HT-29 (cell line): ENCODE measurements at places on chromosomes 1 and 21. TPM values are rescaled to one million over a fixed set of nuclear protein-coding genes. Genes with fewer than 3 reads are reported as not detected.
A peak's percentile ranks its signal among the peaks of the same experiment; 100 is the strongest.

GRCh38 chr1:51285055-51285454 lies 45.3 kb downstream of the TTC39A start:
- DNase-seq: no peak

DNA sequence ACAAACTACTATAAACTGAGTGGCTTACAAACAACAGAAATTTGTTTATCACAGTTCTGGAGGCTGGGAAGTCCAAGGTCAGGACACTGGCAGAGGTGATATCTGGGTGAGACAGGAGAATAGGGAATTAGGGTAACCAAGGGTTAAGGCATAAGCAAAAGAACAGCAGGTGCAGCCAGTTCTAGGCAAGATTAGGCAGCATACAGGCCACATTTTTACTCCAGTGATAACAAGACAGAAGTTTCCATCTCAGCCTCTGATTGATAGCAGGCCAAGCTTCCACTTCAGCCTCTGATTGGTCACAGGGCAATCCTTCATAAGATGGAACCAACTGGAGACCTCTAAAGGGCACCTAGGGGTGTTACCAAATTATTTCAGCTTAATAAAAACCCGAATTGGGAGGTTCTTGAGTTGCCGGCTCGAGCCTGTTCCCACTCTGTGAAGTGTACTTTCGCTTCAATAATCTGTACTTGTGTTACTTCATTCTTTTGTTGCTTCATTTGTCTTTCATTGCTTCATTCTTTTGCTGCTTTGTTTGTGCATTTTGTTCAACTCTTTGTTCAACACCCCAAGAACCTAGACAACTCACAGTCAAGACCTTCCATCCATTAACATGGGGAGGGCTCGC lies 185.6 kb downstream of the TOMM20 start:
- DNase-seq: no peak

DNA sequence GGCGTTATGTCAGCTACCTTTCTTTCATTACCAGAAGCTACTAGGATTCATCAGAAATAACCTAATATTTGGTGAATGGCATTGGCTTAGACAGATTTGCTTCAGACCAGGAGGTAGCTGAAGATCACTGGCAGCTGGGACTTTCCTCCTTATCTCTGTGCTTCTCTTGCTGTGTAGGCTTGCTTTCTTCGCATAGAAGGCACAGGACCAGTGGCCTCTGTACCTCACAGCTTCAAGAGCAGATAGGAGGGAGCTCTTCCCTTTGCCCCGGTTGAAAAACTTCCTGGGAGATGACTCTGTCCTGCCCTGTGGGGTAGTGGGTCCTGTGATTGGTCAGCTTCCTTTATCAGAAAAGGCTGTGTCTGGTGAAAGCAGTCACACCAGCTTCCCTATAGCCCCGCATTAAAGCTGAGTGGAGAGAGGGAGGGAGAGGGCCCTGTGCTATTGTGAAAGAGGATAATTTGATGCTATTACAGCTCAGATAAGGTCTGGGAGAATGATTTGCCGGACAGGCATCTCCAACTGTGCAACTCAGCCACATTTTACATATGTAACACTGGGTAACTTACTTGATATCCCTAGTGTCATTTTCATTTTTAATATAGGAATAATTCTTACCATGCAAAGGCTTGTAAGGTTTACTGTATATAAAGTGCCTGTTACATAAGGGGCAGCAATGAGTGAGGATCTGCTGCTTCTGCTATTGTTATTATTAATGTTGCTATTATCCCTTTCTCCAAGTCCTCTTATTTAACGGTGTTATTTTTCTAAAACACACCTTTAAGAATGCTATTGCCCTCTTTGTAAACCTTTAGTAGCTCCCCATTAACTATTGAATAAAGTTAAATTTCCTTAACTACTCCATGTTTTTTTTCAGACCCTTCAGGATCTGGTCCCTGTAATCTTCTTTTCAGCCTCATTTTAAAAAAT lies 31.6 kb downstream of the OSBPL9 start:
- DNase-seq: no peak

- DNase-seq: no peak
These were observed 8.3 kb downstream of the NFIA start for GRCh38 chr1:61090546-61091202.

DNA sequence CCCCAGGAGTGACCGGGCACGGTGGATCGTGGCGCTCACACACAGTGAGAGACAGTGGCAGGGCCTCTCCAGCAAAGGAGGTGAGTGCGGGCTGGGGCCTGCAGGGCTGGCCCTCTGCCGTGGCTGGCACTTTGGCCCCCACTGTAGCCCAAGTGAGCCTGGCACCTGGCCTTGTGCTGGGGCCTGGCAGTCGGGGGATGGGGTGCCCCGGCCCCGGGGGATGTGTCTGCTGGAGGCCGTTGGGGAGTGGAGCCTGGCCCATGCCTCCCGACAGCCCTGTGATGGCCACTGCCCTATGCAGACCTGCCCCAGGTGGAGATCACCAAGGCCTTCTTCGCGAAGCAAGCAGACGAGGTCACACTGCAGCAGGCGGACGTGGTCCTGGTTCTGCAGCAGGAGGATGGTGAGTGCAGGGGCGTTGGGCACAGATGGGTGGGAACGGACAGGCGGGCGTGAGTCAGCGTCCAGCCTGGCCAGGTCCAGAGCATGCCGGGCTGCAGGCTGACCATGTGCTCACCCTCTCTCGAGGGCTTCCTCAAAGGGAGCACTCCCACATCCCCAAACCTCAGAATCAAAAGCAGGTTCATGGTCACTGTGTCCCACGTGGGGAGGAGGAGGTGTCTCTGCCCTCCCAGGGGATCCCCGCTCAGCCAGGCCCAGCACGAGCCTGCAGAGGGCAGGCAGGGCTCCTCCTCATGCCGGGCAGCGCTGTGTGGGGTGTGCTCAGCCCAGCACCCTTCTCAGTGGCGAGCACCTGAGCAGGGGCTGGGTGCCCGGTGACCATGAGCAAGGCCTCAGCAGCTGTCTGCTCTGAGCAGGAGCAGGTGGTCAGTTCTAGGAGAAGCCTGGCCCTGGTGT lies 25.3 kb downstream of the ARHGEF16 start:
- DNase-seq: no peak

DNA sequence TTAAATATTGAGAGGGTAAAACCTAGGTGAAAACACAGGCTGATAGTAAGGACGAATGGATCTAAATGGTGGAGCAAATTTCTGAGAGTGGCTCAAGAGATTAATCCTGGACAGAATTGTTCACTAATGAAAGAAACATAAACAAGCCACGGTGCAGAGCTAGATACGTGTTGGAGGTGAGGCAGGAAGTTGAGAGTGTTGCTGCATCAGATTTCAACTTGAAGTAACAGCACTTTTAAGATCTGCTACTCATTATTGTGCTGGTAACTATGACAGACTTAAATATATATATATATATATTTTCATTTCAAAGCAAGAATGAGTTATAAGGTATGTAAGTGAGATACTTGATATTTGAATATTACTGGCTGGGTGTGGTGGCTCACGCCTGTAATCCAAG lies 64.9 kb downstream of the PTGS2 start:
- DNase-seq: no peak

- DNase-seq: no peak
These were observed 17.3 kb downstream of the KCTD3 start for GRCh38 chr1:215584389-215584788.

DNA sequence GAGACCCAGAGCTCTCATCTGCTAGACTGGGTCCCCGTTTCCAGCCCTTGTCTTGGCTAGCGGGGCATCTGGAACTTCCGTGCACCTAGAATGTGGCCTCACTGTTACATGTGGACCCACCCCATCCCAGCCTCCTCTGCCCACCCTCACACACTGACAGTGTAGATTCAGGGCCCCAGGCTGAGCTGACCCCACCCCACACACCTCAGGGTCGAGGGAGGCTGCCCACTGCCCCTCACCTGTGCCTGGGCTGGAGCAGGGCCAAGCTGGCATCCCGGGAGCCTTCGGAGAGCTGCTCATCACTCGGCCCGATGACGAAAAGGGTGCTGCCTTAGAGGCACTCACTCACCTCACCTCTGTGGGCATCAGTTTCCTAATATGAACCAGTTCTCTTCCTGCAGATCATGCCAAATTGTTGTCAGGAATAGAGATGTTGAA lies 11.1 kb downstream of the ACOT11 start:
- DNase-seq: no peak

- no peak for DNase-seq
These were observed 55.8 kb downstream of the SLC9A1 start for GRCh38 chr1:27099135-27099586.

GRCh38 chr1:181175955-181176354 lies 87.5 kb downstream of the IER5 start:
- DNase-seq: no peak

GRCh38 chr1:217388522-217389065 lies 242.3 kb downstream of the GPATCH2 start:
- no peak for DNase-seq

DNA sequence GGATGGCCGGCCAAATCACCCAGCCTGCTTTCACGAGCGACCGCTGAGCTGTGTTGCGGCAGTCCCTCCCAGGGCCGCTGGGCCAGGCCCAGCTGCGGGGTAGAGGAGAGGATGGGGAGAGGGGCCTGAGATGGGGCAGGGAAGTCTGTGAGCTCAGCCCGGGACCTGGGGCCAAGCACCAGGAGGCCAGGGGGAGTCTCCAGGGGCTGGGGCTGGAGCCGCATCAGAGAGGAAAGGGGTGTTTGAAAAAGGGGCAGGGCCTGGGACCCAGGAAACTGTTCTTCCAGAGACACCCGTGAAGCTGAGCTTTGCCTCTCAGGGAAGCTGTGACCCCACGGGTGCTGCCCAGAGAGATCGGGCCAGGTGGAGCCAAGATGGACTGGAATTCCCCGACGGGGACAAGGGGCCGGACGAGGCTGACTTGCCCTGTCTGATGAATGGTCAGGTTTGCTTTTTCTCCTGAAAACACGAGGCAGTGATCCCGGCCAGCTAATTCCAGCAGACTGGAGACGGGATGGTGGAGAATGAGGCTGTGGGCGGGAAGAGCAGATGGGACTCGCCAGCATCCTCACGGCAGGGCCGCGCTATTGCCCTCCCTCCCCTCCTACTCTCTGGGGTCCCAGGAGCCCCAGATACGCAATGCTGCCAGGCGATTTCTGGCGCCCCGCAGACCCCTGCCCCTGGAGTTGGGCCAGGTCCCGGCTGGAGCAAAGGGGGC lies 40.3 kb upstream of the COL18A1 start:
- no peak for DNase-seq

GRCh38 chr1:161182214-161182613 lies 4.9 kb upstream of the B4GALT3 start:
- DNase-seq: no peak

DNA sequence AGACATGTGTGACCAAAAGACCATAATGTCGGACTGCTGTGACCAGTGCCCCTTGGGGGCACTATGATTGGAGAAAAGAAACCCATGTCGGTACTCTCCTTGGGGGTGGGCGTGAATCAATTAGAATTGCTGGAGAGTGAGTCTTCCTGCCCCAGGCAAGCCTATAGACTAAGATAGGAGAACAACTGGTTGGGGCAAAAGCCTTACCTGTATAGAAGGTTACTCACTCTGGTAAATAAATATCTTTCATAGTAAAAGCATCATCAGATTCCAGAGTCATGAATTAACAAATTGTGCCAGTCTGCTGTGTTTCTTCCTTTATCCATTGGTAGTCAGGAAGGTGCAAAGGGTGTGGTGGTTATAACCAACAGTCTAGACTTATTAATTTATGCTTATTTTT lies 2.9 kb upstream of the PTGFRN start:
- DNase-seq: no peak

GRCh38 chr21:40833184-40833583 lies 13.8 kb downstream of the DSCAM start:
- no peak for DNase-seq

DNA sequence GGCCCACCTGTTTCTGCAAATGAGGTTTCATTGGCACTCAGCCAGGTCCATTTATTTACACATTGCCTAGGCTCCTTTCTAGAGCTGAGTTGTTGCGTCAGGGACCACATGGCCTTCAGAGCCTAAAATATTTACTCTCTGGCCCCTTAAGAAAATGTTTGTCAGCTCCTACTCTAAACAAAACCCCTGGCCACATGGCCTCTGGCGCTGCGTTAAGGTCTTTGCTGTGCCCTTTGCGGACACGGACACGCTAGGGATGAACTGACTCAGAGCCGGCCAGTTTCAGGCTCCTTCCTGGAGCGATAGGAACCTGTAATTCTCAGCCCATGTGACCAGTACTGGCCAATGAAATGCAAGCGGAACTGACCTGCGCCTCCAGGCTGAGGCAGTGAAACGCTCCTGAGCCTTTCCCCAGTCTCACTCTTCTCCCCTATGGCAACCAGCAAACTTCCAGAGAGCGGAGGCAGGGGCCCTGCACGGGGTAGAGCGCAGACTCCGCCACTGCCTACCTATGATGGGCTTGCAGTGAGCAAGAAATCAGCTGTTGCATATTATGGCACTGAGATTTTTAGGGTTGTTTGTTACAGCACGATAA lies 160.3 kb downstream of the ETS2 start:
- peak; percentile 84 for DNase-seq

- DNase-seq: no peak
These were observed 80.1 kb downstream of the DISP3 start for GRCh38 chr1:11558871-11559590.

DNA sequence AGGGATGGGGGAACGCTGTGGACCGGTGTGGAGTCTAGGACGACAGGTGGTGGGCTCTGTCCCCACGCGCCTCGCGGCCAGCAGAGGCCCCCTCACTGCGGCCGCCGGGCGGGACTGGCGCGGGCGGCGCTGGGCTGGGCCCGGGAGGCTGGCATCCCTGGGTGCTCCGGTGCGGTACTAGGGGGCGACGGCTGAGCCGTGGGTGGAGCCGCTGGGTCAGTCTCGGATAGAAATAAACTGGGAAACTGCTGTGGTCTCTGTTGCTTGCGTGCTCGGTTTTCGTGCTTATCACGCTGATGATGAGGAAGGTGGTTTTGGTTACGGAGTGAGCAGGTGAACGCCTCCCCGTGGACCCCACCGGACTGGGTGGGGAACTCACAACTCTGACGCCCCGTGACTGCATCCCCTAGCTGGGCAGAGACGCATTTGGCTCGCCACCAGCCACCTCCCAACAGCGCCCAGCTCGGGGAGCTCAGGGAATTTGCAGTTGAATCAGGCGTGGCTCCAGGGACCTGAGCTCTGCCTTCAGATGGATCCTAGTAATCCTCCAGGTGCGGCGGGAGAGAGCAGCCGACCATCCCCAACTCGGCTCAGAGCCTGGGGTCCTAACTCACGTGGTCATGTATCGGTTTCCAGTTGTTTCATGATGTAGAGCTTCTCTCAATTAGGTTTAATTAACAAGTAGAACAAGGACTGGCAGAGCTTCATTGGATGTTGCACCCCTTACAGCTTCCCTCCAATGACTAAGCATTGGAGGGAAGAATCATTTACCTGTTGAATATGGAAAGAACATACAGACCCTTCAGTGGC lies 32.1 kb downstream of the HSD17B7 start:
- DNase-seq: no peak

DNA sequence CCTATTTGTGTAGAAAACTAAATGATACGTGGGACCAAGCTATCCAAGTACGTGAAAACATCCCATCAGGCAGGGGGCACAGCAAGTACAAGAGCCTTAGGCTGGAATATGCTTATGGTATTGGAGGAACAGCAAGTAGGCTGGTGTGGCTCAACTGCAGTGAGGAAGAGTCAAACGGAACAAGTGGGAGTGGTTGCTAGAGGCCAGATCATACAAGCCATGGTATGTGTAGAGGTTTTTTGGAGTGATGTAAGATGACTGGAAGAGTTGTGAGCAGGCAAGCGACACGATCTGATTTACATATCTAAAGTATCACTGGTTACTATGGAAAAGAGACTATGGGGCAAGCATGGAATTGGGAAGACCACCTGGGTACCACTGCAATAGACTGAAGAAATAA lies 27.8 kb downstream of the ELK4 start:
- DNase-seq: no peak

The SLC2A5 gene
- not detected in 2 replicates for total RNA-seq

The PTGER3 gene
- total RNA-seq: not detected in 2 replicates

The FCRL2 gene
- total RNA-seq: not detected in 2 replicates

The E2F2 gene
- 4.7 TPM in 2 replicates for total RNA-seq

The FNDC10 gene
- total RNA-seq: not detected in 2 replicates

The SLFNL1 gene
- 0.23 TPM in 2 replicates for total RNA-seq

The LRRC3 gene
- 0.08 and 0.10 TPM in 2 replicates for total RNA-seq

The CTSE gene
- 6.6 and 9.1 TPM in 2 replicates for total RNA-seq
